ENCODE measurements at places on chromosomes 3 and 15. TPM values are rescaled to one million over a fixed set of nuclear protein-coding genes. Genes with fewer than 3 reads are reported as not detected.

MYL3 gene
- not detected for total RNA-seq

GRCh38 chr3:136473716-136474326 is 223.7 kb downstream of the PCCB start:
- H3K4me1 ChIP-seq: no peaks in the 10 kb centered on the region
- peaks cover 41% of the 10 kb centered on the region for H3K36me3 ChIP-seq
- no peak overlapping the region for H3K4me3 ChIP-seq
- no peaks in the 10 kb centered on the region for H3K27me3 ChIP-seq
- no peak for DNase-seq
- H3K27ac ChIP-seq: no peak overlapping the region

DNA sequence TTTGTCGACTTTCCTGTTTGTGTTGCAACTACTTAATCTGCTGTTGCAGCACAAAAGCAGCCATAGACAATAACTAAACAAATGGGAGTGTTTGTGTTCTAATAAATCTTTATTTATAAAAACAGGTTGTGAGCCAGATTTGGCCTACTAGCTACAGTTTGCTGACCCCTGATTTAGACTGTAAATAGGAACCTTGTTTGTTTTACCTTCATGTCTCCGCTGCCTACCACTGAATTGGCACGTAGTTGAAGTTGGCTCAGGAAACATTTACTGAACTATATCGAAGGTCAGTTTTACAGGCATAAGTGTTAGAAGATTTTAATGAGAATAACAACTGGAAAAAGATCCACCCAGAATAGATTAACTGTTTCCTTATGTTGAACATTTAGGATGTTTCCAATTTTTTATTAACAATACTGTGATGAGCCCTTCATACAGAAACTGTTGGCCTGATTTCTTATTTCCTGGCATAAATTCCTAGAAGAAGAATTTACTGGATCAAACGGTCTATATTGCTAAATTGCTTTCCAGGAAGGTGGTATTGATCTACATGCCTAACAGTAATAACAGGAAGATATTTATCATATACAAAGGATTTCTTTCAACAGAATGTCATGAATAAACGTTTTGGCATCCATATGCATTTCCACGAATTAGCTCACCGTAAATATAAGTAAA is 156.2 kb upstream of the NR2E3 start:
- H3K27ac ChIP-seq: no peak overlapping the region
- no peak overlapping the region for H3K4me3 ChIP-seq

GHSR gene
- total RNA-seq: not detected

DNA sequence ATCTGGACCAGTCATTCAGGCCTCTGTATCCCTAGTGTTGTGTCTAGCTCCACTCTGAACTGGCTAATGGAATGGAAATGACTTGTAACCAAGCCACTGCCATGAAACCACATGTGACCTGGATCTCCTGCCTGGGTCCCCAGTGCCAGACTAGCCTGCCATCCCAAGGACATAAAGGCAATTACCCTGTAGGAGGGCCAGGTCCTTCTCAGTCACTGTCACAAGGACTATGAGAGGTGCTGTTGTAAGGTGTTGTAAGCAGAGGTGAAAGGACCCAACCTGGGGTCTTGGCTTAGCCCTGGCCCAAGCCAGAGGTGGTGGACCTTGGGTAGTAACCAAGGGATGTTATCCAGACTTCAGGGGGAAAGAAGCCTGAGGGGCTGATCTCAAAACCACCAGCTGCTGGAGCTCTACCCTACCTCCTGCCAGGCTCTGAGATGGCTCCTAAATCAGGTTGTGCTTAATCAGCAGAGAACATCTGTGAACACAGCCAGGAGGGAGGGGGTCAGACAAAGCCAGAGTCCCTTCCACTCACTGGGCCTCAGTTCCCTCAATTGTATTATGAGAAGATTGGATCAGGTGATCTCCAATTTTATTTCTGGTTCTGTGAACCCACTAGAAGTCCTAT is 15.7 kb upstream of the KLHL24 start:
- no peak for DNase-seq
- H3K27ac ChIP-seq: no peak overlapping the region
- no peaks in the 10 kb centered on the region for H3K27me3 ChIP-seq
- no peaks in the 10 kb centered on the region for H3K4me1 ChIP-seq
- H3K4me3 ChIP-seq: no peak overlapping the region

- H3K27me3 ChIP-seq: peaks cover 2% of the 10 kb centered on the region
- H3K4me1 ChIP-seq: no peaks in the 10 kb centered on the region
- no peak overlapping the region for H3K4me3 ChIP-seq
- H3K36me3 ChIP-seq: no peaks in the 10 kb centered on the region
Observed at GRCh38 chr15:99911816-99912215, 178.6 kb upstream of the LYSMD4 start.

DNA sequence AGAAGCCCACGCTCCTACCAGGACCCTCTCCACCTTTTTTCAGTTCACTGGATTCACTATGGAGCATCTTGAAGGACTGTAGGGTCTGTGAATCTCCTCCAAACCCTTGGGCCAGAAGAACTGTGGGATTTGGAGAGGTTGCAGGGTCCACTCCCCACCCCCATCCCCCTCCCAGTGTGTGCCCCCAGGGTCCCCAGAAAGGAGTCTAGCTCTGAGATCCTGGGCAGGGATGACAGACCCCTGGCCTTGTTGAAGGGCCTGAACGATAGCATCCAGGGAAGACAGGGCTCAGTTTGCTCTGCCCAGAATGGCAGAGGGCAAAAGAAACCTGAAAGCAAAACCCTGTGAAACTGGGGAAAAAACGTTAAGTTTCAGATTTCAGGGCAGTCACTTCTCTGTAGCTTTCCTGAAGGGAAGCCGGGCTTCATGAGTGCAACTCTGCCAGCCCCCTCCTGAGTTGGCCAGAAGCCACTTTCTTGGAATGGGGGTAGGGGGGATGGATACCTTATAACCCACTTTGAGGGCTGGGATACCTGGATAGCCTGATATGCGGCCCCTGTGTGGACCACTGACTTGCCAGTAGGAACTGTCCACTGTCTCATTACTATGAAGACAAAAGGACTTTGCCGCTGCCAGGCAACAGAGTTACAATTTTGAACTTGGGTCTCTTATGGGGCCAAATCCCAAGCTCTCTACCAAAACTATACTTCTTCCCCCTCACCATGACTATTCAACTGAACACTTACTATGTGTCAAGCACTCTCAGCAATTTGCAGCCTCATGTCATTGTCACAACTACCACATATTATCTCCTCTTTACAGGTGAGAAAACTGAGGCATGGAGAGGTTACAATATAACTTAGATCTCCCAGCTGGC is 1.6 kb upstream of the CISH start:
- H3K4me1 ChIP-seq: peaks cover 46% of the 10 kb centered on the region
- no peaks in the 10 kb centered on the region for H3K27me3 ChIP-seq
- peak overlapping the region; percentile 99 for H3K4me3 ChIP-seq
- no peak for DNase-seq
- peak overlapping the region; percentile 98 for H3K27ac ChIP-seq

GRIP2 gene
- not detected for total RNA-seq
